Epithelial cell of esophagus (primary cell): ENCODE measurements at places on chromosomes 16 and 17.

GRCh38 chr17:10156599-10156947 is 41.8 kb downstream of the GAS7 start:
- DNase-seq = no peak

- peak; percentile 7 for DNase-seq
Measured at GRCh38 chr16:20674684-20675487, 22.6 kb downstream of the ACSM1 start.

DNA sequence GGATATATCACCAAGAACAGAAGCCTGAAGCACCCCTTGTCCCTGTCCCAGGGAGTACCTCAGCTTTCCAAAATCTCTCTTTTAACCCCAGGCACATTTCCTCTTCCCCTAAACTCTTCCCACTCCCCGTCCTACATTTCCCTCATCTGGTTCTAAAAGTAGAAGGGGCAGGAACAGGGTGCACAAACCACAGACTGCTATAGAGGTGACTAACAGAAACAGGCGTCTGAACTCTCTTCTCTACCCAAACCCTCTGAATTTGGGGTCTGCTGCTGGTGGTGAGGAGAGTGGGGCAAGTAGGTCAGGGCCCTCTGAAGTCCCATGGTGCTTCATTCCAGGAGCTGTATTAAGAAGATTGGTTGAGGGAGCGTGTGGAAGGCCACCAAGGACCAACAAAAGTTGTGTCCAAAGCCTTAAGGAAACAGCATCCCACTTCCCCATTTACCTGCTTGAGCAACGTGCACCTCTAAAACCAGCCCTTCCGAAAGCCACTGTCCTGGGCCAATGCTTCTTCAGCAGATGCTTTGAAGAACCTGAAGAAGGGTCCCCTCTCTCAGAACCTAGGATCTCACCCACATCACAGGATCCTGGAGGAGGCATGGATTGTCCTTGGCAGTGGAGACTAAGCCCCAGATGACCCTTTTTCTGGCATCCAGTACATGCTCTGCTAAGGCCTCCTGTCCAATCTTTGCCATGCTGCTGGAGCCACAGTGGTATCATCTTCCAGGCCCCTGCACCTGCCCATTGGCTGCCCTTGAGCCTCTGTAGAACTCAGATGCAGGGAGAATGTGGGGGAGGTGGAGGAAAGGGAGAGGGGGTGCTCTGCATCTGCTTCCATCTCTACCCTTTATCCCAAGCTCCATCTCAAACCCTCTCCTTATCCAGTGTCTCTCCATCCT is 5.7 kb upstream of the NR1D1 start:
- no peak for DNase-seq

- DNase-seq = no peak
Measured at GRCh38 chr17:13973960-13974651, 95.2 kb upstream of the COX10 start.

DNA sequence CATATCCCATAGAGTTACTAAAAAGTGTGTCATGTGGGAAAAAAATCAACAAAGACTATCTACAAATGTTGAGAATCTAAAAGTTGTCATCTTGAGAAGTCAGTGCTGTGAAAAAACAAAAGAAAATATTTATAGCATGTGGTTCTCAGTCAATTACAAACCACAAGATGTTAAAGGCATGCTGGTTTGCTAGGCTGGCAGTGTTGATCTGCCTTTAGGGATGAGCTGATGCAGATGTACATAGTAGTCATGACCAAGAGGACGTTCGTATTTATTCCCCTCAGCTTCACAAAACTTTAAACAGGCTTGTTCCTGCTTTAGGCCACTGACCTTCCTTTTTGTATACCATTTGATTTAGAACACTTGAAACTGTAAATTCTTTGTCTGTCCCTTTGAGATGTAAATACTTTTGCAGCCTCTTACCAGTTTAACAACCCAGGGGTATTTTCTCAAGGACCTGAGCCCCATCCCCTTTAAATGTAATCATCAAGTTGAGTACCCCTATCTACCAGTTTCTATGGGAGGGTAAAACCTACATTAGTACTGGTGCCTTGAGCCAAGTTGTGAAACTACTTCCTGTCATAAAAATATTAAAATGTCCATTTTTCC is 446.6 kb downstream of the KCNJ18 start:
- DNase-seq = no peak

- peak; percentile 27 for DNase-seq
Measured at GRCh38 chr17:70608193-70608592, 438.9 kb downstream of the KCNJ2 start.

GRCh38 chr16:71811261-71811803 is 2.7 kb upstream of the AP1G1 start:
- DNase-seq = no peak

DNA sequence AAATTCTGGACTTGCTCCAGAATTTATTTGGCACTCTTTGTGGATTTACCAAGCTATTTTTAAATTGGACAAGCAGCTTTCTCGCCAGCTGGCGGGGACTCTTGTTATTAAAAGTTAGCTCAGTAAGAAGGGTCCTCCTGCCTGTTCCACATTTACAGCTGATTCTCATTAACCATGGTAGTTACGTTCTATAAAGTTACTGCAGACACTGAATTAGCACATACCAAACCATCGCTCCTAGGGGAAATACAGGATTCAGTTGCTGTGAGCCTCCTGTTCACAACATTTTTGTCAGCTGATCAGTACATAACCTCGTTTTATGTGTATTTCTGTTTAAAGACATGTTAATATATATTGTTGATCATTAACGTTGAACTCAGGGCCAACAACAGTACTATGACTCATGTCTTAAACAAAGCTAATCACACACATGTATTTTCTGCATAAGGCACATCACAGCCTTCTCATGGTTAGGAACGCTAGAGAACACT is 4.2 kb downstream of the LDAF1 start:
- DNase-seq = no peak

DNA sequence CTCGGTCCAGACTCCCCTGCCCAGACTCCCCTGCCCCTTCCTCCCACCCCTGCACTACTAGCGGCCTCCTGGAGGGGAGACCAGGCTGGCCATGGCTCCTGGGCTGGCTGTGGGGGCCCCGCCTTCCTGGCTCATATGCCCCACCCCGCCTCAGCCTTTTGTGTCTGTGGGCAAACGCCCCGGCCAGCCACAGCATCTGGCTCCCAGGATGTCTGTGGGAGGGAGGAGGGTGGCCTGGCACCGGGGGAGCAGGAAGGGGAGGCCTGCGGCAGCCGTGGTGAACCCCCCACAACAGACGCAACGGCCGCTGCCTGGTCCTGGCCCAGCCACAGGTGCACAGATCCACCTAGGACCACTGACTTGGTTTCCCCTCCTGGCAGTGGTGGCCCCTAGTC is 32.9 kb downstream of the BAHCC1 start:
- peak; percentile 21 for DNase-seq

DNA sequence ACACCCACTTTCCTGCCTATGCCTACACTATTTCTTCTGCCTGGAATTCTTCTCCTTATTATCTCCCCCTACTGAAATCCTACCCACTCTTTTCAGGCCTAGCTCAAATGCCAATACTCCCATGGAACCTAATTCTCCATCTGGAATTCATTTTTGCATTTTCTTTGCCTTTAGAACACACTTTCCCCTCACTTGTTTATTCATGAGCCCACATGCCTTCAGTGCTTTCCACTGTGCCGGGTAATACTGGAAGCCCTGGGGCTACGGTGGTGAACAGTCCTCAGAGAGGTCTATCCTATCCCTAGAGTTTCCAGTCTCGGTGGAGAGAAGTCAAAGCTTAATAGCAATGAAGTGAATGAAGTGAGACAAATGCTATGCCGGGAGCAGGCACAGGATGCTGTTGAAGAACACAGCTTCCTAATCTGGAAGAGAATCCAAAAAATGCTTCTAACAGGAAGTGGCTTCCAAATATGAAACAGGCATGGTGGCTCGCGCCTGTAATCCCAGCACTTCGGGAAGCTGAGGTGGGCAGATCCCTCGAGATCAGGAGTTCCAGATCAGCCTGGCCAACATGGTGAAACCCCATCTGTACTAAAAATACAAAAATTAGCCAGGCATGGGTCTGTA is 322.4 kb downstream of the GRIN2A start:
- no peak for DNase-seq

DNA sequence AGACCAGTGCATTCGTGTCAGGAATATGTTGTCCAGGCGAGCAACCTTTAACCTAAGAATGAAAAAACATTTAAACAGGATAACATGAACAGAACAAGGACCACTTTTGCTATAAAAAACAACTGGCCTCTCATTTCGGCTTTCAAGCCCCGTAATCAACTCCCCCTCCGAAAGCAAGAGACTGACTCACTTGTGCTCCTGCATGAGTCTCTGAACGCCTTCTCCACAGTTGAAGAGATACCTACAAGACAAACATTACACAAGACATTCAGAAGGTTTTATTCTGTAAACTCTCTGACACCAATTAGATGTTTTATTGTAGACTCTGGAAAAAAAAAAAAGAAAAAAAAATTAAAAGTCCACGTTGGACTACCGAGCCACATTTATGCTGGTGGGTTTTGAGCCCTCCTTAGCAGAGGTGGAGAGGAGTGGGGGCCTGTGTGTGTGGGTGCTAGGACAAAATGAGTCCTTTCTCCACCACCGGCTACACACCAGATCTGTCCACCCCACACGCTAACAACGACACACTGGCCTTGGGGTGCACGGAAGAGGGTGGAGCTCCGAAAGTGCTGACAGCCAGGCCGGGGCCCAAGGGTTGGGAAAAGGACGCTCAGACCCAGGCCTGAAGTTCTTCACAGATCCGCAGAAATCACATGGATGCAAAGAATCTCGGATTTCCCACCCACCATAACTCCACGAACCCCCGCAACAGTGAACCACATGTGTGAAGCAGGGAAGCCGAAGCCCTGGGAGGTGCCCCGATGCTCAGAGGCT is 759 bp downstream of the ELAC2 start:
- DNase-seq = peak; percentile 47

- no peak for DNase-seq
Measured at GRCh38 chr17:46139432-46140210, 53.6 kb downstream of the KANSL1 start.

DNA sequence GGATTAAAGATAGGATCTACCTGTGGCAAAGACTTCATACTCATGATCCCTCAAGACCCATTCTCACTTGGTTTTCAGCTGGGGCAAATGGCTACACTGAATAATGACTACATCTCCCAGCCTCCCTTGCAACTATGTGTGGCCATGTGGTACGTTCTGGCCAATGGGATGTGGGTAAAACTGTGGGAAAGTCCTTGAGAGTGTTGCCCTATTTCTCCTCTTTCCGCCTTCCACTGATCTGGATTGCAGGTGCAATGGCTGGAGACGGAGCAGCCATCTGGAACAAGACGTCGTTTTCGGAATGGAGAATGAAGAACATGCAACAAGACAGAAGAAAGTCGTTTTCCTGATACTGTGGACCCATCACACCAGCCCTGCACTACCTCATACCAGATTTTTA is 48.5 kb downstream of the HAPSTR1 start:
- DNase-seq = peak; percentile 44

DNA sequence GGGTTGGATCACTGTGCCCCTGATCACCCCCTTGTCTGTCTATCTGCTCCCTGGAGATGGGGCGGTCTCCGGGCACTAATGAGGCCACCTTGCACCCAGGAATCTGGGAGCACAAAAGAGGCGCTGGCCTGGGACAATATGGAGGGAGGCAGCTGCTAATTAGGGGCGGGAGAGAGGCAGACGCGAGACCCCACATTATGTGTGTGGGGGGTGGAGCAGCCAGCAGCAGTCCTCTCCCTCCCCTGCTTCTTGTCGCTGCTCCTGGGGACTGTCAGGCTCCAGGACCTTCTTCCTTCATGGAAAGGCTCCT is 324 bp upstream of the HCRT start:
- DNase-seq = no peak

DNA sequence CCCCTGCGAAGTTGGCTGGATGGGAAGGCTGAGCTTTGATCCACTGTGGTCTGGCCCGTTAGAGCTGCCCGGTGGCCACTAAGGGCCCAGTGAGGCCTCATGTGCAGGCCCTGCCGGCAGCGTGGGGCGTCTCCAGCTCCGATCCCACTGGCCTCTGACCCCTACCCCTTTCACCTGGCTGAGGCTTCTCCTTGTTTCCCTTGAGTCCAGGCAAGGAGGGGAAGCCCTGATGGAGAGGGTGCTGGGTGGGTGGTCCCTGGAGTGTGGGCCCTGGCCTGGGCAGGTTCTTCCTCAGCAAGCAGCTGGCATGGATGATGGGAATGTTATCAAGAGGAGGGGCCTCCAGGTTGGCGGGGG is 356.8 kb downstream of the SEC14L1 start:
- no peak for DNase-seq

DNA sequence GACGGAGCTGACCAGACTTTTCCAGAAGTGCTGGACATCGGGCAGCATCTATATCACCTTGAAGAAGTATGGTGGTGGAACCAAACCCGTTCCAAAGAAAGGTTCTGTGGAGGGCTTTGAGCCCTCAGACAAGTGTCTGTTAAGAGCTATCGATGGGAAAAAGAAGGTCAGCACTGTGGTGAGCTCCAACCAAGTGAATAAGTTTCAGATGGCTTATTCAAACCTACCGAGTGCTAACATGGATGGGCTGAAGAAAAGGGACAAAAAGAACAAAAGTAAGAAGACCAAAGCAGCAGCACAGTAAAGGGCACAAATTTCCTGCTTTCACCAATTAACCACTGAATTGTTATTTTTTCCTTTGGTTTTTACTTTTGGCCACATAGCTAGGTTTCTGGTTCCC is 6.9 kb downstream of the KAT7 start:
- DNase-seq = no peak

- peak; percentile 90 for DNase-seq
Measured at GRCh38 chr16:67833030-67833414, 9.1 kb upstream of the THAP11 start.

DNA sequence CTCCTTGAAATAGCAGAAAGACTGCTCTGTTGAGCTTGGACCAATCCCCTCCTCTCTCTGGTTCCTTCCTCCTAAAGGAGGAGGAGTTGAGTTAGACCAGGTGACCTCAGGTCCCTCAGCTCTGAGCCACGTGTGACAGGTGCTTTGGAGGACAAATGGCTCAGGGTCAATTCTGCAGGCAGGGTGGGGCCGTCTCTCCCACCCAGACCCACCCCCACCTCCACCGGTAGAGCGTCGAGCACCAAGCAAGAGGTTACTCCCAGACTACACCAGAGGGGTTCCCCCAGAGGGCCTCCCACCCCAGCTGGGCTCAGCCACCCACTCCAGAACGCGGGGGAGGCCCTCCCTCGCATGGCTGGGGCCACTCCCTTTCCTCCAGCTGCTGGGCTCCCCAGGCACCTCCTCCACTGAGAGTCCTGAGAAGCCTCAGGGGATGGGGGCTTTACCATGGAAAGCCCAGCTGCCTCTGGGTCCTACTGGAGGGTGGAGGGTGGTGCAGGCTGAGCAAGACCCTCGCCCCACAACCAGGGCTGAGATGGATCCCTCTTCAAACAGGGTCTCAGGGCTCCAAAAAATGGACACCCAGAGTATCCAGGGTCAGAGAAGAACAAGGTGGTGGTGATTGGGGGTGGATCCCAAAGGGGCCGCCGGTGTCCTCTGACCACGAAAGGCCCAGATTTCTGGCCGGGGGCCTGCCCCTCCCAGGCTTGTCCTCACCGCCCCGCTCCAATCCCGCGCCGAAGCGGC is 7.6 kb downstream of the MYO1C start:
- peak; percentile 49 for DNase-seq

DNA sequence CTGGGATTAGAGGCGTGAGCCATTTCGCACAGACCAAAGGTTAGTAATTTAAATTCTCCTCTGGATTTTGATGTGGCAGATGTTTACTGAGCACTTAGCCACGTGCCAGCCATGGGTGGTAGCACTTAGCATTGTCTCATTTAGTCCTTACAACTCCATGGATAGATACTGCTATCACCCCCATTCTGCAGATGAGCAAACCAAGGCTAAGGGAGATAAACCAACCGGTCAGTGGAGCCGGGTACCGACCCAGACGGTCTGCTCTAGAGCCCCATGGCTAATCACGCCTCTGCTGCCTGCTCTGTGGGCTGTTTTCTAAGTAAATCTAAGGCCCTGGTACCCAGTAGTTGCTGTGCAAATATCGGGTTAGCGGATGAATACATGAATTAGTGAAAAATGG is 12.6 kb upstream of the ADGRG1 start:
- DNase-seq = no peak
